Pericardium fibroblast (primary cell): ENCODE measurements at places on chromosomes 7 and 10. TPM values are rescaled to one million over a fixed set of nuclear protein-coding genes. Genes with fewer than 3 reads are reported as not detected.

Gene BMPER
- total RNA-seq, result 26.4 and 28.2 TPM in 2 replicates

Gene ANXA8
- total RNA-seq, result 0.77 and 18.2 TPM in 2 replicates

Gene COPG2
- 12.1 and 23.3 TPM in 2 replicates for total RNA-seq

Gene NT5C3A
- total RNA-seq, result 12.5 and 16.9 TPM in 2 replicates

Gene AKR1B15
- total RNA-seq, result not detected in 2 replicates

Gene SPAG6
- not detected in 2 replicates for total RNA-seq
